T-helper 9 cell (primary cell): ENCODE measurements at places on chromosomes 5 and 9.

- DNase-seq = no peak
These were observed 178.7 kb downstream of the PPP2R2B start for GRCh38 chr5:146699664-146700418.

GRCh38 chr5:108003178-108003577 is 332.4 kb upstream of the EFNA5 start:
- DNase-seq = no peak

DNA sequence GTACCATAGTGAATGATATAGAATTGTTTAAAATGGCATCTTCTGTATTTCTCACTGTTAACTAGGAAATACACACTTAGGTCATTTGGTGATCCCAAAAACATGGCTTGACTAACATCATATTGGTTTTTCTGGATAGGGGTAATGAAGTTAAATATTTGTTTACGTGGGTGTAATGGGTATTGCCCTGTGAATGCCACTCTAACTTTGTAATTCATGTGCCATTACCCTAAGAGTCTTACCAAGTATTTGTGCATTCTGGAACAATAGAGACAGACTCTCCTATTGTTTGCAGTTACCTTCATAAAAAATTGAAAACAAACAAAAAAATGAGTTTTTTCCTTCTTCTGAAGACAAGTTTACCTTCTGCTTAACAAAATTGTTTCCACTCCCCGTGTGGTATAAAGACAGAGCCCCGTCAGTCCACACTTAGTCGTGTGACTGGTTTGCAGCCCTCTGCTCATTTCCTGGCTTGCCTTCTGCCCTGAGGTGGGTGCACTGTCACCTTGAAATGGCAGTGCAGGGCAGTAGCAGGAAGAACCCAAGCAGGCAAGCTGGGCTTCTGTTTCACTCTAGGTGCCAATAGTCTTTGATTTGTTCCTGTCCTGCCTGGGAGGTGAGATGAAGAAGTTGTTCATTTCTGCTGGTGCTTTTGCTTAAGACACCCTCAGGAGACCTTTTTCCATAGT is 9.6 kb upstream of the CATSPER3 start:
- no peak for DNase-seq

GRCh38 chr5:8693341-8693844 is 824.4 kb downstream of the MTRR start:
- no peak for DNase-seq
